ENCODE measurements at places on chromosomes 12 and 14. TPM values are rescaled to one million over a fixed set of nuclear protein-coding genes. Genes with fewer than 3 reads are reported as not detected.

Gene OTX2
- not detected for polyA plus RNA-seq

Gene KRT80
- not detected for polyA plus RNA-seq

Gene TAS2R50
- polyA plus RNA-seq, result not detected

Gene KCNJ8
- polyA plus RNA-seq, result not detected

Gene CDKL1
- polyA plus RNA-seq, result 6.7 TPM

Gene SCNN1A
- 0.49 TPM for polyA plus RNA-seq

Gene GYS2
- not detected for polyA plus RNA-seq

All from CD8-positive, alpha-beta memory T cell (primary cell).